PC-3 (cell line): ENCODE measurements at places on chromosomes 13 and 19. TPM values are rescaled to one million over a fixed set of nuclear protein-coding genes. Genes with fewer than 3 reads are reported as not detected.

Gene RFPL4AL1
- total RNA-seq: not detected in 2 replicates

Gene FFAR2
- total RNA-seq: not detected in 2 replicates

Gene NLRP12
- 0.12 TPM in 1 of 2 replicates, not detected in the other for total RNA-seq

Gene BRSK1
- 5.1 and 8.7 TPM in 2 replicates for total RNA-seq

DNA sequence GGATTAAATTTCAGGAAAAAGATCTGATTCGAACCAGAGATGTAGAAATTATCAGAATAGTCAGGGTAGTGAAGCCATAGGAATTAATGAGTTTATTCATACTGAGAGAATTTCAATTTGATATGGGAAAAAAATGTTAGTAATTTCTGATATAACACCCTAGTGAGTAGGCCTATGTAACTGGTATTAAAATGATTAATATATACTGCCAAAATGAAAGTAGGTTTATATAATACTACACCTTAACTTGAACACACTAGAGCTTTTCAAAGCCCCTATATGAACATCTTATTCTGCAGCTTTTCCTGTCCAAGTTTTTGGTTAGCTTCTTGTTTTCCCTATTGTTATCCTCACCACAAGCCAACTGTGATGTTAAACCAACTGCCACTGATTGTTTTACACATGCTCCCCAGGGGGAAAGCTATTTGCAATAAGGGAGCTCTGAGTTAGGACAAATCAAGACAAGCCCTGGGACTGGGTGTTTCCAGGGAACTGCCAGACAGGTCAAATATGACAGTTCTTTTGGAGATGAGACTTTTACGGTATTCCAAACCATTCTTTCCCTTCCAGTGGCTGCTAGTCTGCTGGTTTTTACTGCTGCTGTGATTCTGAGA is 45.3 kb downstream of the FNDC3A start:
- H3K4me1 ChIP-seq: peaks cover 34% of the 10 kb centered on the region
- no peak overlapping the region for H3K4me3 ChIP-seq
- no peaks in the 10 kb centered on the region for H3K27me3 ChIP-seq

GRCh38 chr13:112343591-112343990 is 32.6 kb upstream of the SPACA7 start:
- no peak overlapping the region for H3K4me3 ChIP-seq
- no peak for DNase-seq
- H3K4me1 ChIP-seq: no peaks in the 10 kb centered on the region
- H3K27me3 ChIP-seq: peaks cover 69% of the 10 kb centered on the region
- no peak overlapping the region for H3K27ac ChIP-seq

DNA sequence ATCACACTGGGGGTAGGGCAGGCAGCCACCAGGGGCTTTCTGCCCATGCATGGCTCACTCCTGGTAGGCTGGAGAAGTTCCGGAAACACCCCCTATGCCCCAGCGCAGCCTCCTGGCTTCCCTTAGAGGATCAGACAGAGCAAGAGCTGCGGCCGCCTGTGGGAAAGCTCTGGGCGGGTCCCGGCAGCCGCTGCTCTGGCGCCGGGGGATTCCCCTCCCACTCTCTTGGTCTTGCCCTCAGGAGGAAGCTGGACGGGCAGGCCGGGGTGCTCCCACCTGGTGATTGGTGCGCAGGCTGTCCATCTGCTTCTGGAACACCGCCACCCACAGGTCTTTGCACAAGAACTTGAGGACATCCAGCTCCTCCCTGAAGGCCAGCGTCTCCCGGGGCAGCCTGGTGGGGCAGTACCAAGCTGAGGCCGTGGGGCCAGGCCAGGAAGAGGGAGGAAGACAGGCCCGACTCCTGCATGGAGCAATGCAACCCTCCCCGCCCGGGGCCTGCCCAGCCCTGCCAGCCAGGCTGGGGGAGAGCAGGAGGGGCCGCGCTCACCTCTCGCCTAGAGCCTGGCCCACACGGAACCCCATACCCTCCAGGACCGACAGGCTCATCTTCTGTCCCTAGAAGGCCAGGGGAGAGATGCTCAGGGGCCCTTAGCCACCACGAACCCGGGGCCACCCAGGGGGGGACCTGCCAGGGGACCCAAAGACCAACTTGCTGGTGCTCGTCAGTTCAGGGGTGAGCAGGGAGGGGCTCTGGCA is 4.0 kb upstream of the NKPD1 start:
- no peaks in the 10 kb centered on the region for H3K27me3 ChIP-seq
- H3K4me1 ChIP-seq: peaks cover 11% of the 10 kb centered on the region
- no peaks in the 10 kb centered on the region for H3K36me3 ChIP-seq
- H3K27ac ChIP-seq: no peak overlapping the region

- H3K4me1 ChIP-seq: no peaks in the 10 kb centered on the region
- H3K27ac ChIP-seq: no peak overlapping the region
- no peaks in the 10 kb centered on the region for H3K27me3 ChIP-seq
- DNase-seq: no peak
- H3K36me3 ChIP-seq: no peaks in the 10 kb centered on the region
Observed at GRCh38 chr13:106176117-106176516, 359.3 kb downstream of the EFNB2 start.

- H3K27me3 ChIP-seq: peaks cover 6% of the 10 kb centered on the region; the same call in 1 of the 2 replicates
- H3K27ac ChIP-seq: no peak overlapping the region
- H3K4me3 ChIP-seq: no peak overlapping the region
- H3K36me3 ChIP-seq: no peaks in the 10 kb centered on the region
- no peak for DNase-seq
- no peaks in the 10 kb centered on the region for H3K4me1 ChIP-seq
Observed at GRCh38 chr13:21970918-21971317, 300.0 kb downstream of the FGF9 start.

DNA sequence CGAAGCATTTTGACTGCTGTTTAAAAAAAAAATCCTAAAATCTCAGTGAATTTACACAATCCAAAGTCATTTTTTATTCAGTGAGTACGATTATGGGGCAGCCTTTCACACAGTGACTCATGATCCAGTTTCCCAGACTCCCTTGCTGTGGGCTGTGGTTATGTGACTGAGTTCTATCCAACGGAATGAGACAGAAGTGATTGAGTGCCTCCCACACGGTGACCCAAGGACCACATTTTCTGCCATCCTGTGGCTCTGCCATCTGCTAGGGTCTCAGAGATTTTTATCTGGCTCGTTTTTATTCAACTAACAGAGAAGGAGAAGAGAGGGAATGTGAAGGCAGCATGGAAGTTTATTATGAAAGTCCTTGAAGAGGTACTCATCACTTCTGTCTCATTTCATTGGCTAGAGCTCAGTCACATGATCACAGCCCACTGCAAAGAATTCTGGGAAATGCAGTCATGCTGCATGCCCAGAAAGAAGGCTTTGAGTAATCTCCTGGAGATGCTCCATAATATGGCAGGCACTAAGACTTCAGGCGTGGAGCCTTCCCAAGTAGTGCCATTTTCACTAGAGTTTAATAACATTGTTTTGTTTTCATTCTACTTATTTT is 999.4 kb downstream of the UQCRFS1 start:
- no peaks in the 10 kb centered on the region for H3K27me3 ChIP-seq
- H3K4me1 ChIP-seq: no peaks in the 10 kb centered on the region
- H3K4me3 ChIP-seq: no peak overlapping the region
- no peak for DNase-seq

- H3K36me3 ChIP-seq: no peaks in the 10 kb centered on the region
- H3K27me3 ChIP-seq: no peaks in the 10 kb centered on the region
- peaks cover 30% of the 10 kb centered on the region for H3K4me1 ChIP-seq
- peak overlapping the region; percentile 99 for H3K27ac ChIP-seq
Observed at GRCh38 chr19:45569619-45570421, 14.8 kb downstream of the OPA3 start.

DNA sequence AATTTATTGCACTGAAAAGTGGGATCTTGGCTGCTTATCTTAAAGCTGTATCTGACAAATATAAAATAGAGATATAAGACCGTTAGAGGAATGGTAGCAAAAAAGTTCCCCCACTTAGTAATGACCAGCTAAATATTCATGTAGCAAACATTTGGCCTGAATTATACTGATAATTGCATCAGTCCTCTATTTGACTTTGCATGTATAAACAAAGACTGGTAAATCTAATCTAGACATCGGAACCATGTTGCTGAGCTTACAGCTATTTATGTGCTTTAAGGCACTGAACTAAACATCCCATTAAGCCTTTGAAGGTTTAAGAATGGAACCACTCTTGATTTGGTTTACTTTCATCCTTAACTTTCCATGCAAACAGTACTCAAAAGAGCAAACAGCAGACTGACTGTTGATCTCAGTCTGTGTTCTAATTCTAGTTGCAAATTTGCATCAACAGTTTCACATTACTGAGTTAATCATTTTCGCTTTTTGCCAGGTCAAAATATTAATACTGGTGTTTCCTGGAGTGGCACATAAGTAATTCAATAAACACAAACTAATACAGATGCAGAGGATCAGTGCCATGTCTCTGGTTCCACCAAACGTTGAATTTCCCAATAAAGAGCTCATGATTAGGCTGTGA is 203.5 kb upstream of the HTR2A start:
- H3K27me3 ChIP-seq: no peaks in the 10 kb centered on the region
- DNase-seq: no peak
- no peak overlapping the region for H3K4me3 ChIP-seq
- H3K36me3 ChIP-seq: no peaks in the 10 kb centered on the region
- no peak overlapping the region for H3K27ac ChIP-seq

DNA sequence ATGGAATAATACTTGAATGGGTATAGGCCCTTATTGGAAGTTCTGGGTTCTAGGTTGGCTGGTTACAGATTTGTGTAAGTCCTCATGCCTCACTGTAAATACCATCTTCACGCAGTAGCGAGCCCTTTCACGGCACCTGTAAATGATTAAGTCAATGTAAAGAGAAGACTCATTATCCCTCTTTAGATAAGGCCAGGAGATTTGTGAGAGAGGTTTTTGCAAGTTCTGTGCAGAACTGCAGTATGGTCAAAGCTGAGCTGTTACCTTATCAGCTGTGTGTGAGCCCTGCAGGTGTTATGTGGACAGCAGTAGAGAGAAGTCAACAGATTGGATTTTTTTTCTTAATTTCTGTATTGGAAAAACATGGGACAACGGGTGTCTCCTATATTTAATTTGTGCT is 141.6 kb downstream of the SHISA2 start:
- no peaks in the 10 kb centered on the region for H3K36me3 ChIP-seq
- H3K4me1 ChIP-seq: peaks cover 14% of the 10 kb centered on the region
- no peak for DNase-seq
- H3K4me3 ChIP-seq: no peak overlapping the region
- no peaks in the 10 kb centered on the region for H3K27me3 ChIP-seq

- no peak overlapping the region for H3K27ac ChIP-seq
- no peaks in the 10 kb centered on the region for H3K27me3 ChIP-seq
- H3K36me3 ChIP-seq: no peaks in the 10 kb centered on the region
- H3K4me1 ChIP-seq: peaks cover 13% of the 10 kb centered on the region
Observed at GRCh38 chr13:30877335-30877734, 28.7 kb upstream of the MEDAG start.

- H3K4me1 ChIP-seq: no peaks in the 10 kb centered on the region
- DNase-seq: no peak
- no peaks in the 10 kb centered on the region for H3K27me3 ChIP-seq
- no peak overlapping the region for H3K27ac ChIP-seq
- no peak overlapping the region for H3K4me3 ChIP-seq
- H3K36me3 ChIP-seq: no peaks in the 10 kb centered on the region
Observed at GRCh38 chr13:41780715-41781706, 179.9 kb downstream of the VWA8 start.

GRCh38 chr19:39362682-39363657 is 20.7 kb downstream of the SAMD4B start:
- H3K27ac ChIP-seq: no peak overlapping the region
- H3K4me1 ChIP-seq: 0 out of 2 replicates have a peak, but pooled peaks cover 5% of the 10 kb centered on the region
- no peaks in the 10 kb centered on the region; the same call in 1 of the 2 replicates for H3K36me3 ChIP-seq
- peak; percentile 4 for DNase-seq
- H3K27me3 ChIP-seq: no peaks in the 10 kb centered on the region
- H3K4me3 ChIP-seq: no peak overlapping the region

DNA sequence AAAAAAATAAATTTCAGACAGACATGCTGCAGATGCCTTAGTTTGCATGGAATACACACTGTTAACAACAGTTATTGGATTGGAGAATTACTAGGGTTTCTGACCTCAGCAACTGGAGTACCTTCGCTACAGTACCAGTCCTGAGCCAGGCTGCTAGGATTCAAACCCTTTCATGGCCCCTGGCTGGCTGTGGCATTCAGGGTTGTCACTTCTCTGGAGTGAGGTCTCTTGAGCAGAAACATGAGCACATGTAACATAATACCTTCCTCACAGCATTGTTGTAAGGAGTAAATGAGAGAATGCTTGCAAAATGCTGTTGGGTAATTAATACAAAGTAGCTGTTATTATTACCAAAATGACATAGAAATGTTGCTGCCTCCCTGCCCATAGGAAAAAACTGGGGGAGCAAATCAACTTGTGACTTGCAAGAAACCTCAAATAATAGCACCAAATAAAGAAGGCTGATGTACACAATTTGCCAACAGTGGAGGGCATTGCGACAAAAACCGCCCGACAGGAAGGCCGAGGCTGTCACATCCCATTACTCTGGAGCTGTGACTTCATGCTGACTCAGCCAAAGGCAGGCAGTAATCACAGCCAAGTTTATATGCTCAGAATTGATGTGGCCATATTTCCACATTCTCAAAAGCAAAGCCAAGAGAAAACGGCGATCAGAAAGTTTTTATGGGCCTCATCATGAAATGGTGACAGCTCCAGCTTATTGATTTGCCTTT is 100.4 kb downstream of the RFC3 start:
- H3K27me3 ChIP-seq: no peaks in the 10 kb centered on the region
- peak; percentile 85 for DNase-seq
- H3K27ac ChIP-seq: peak overlapping the region; percentile 13
- no peaks in the 10 kb centered on the region for H3K36me3 ChIP-seq
- H3K4me1 ChIP-seq: peaks cover 15% of the 10 kb centered on the region

DNA sequence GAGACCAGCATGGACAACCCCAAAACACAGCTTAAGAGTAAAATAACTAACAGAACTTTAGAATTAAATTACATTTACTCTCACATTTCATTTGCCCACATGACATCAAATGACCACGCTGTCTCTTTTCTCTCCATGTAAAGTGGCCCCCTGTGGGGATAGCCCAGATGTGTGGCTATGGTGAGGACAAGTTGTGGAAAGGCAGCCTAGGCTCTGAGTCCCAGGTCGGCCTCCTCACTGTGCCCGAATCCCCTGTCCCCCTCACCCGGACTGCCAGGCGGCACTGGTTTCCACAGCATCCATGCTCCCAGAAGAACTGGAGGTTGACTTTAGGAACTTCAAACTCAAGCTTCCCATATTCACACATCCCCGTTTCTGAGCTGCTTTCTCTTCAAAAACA is 111.8 kb upstream of the UQCRFS1 start:
- H3K4me1 ChIP-seq: no peaks in the 10 kb centered on the region
- no peaks in the 10 kb centered on the region for H3K36me3 ChIP-seq
- H3K27ac ChIP-seq: no peak overlapping the region

DNA sequence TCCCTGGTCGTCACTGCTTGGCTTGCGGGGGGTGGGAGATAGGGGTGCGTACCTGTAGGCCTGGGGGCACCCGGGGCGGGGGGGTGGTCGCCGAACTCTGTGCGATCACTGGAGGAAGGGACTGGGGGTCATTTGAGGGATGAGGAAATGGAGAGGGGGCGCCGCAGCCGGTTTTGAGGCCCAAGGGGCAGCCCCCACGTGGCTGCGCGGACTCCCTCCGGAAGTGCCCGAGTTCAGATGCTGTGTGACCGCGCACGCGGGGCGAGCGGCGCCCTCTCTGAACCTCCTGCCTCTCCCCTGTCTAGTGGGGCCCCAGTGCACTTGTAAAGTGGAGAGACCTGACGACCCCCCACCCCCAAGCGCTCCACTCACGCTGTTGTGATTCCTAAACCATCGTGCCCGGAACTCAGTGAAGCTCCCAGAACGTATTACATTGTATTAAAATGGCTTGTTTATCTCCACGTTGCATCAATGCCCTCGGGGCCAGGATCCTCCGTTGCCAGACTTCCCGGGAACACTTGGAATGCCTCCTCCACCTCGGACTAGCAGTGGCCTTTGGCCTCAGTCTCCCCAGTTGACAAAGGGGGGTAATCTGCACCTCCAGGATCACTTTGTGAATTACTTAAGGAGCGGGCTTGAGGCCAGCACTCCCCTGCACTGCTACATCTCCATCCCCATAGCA is 3.0 kb upstream of the NANOS3 start:
- no peaks in the 10 kb centered on the region for H3K36me3 ChIP-seq
- DNase-seq: no peak
- H3K4me1 ChIP-seq: no peaks in the 10 kb centered on the region
- H3K27me3 ChIP-seq: no peaks in the 10 kb centered on the region
